ENCODE measurements at places on chromosomes 13 and 19.

DNA sequence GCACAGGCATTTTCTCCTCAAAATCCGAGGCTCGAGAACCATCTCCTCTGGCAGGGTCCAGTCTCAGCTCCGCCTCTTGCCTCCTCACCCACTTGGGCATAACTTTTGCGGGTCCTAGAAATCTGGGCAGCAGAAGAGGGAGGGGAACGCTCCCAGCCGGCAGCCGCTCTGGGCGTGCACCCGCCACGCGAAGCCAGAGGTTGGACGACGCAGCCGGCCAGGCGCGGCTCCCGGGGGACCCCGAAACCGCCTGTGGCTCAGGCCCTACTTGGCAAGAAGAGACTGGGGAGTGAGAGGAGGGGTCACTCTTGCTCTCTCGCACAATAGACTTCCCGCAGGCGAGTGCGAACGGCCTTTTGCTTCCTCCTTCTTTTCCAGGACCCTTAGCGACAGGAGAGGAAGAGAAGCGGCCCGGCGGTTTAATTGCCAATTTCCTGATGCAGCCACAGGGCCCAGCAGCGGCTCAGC is 6.0 kb upstream of the SOX1 start:
- DNase-seq: no peak

DNA sequence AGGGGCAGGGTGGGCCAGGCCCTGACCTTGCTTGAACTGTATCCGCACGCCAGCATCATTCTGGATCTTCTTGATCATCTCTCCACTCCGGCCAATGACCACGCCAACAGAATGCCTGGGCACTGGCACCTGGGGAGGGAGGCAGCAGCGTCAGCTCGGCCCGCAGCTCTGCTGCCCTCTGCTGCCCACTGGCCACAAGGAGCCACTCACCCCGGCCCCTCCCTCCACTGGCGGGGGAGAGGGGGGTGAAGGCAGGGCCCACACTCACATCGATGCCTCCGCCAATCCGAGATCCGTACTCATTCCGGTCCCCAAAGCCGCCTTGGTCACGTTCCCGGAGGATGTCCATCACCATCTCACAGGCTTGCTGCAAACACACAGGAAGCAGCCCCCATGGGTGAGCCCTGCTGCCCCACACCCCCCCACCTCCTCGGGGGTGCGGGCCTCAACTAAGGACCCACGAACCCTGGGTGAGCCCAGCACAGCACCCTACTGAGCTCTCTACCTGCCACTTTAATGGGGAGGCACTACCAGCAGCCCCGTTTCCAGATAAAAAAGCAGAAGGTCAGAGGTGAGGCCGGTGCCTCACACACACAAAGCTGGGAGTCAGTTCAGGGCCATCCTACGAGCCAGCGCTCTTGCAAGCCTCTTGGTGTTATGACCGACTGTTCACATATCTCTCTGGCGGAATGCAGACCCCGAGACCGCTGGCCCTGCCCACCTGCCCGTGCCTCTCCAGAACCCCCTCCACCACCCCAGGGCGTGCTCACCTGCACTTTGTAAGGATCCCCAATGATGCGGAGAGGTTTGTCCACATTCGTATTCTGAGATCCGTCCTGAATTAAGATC is 6.7 kb downstream of the KHSRP start:
- DNase-seq: no peak

GRCh38 chr19:4007836-4008539 is 452 bp downstream of the PIAS4 start:
- no peak for DNase-seq

DNA sequence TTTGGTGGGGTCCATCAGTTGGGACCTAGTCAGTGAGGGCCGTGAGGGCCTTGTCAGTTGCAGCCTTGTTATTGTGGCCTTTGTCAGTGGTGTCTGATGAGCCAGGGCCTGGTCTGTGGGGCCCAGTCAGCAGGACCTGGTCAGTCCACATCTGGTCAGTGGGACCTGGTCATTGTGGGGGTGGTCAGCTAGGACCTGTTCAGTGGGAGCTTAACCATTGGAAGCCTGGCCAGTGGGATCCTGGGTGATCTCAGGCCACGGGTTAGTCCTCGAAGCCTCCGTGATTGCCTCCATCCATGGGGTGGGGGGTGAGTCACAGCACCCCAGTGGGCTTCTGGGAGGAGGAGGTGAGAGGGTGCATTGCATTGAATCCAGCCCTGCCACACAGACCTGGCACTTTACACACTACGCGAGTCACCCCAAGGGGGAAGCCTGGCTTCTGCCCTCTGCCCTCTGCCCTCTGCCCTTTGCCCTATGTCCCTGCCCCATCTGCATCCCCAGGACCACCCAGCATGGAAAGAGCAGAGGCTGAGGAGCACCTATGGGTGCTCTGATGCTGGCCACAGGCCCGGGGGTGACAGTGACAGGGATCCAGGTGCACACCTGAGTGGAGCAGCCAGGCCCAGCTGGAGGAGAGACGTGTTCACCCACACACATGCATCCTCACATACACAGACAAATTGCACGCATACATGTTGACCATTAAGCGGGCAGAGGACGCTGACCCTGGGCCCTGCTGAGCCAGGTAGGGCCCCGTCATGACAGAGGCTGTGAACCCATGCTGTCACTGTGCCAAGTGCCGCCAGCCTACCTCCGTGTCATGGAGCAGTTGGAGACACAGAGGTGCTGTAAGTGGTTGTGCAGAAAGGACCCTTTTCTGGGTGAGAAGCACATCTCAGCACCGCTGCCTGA is 59.8 kb upstream of the TPM4 start:
- DNase-seq: no peak

DNA sequence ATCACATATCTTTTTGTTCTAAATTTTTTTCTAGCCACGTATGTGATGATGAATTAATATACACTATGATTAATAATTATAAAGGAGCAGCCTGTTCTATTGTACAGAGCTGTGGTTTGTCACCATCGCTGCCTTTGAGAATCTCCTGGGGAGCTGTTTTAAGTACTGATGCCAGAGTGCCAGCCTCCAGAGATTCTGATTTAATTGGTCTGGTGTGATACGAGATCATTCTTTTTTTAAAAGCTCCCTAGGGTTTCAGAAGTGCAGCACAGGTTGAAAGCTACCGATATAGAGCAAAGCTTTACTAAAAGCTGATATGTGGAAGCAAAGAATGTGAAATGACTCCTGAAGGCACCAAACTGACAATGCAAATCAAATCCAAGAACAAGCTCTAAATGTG is 314.7 kb downstream of the ITGBL1 start:
- no peak for DNase-seq

- DNase-seq: peak; percentile 11
Observed at GRCh38 chr19:36604656-36605100, 435 bp upstream of the ZNF382 start.

GRCh38 chr13:34942732-34943435 is 814 bp downstream of the NBEA start:
- DNase-seq: no peak

DNA sequence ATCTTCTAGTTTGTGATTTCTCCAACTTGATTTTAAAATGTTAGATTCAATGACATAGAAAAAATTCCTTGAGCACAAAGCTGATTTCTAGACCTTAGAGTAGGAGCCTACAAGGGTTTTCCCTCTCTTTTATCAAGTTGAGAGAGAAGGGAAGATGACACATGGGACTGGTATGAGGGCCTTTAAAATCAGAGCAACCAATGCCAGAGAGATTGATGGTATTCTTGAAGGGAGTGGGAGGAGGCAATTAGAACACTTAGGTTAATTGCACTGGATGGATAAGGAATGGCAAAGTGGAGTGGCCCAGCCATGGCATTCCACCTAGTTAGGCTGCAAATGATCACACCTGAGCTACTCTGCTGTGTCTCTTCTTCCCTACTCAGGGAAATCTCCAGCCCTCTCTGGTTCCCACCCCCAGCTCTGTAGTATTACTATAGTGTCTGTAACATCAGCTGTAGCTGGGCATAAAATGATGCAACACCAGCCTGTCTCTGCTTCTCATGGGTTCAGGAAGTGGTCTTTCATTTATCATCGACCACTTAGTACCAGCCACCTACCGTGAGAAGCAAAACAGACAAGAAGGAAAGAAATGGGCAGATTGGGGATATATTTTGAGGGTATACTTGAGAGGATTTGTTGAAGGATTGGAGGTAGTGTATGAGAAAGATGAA is 333.6 kb downstream of the DLEU7 start:
- DNase-seq: no peak

- no peak for DNase-seq
Observed at GRCh38 chr19:43682824-43683661, 13.1 kb upstream of the PLAUR start.

DNA sequence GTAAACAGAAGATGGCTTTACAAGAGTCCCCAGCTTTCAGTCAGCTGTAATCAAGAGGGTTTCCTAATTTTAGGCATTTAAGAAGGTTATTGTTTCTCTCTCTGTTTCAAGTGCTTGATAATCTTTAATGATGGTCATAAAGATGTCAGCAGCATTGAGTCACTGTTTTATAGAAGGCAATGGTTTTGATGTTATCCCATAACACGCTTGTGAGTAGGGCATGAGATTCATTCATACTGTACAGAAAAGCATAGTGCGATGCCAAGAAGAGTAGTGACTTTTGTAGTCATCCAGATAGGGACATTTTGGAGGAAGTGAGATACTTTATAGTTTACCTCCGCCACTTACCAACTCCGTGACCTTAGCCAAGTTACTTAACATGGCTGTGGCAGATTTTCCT is 364.2 kb upstream of the SLC10A2 start:
- no peak for DNase-seq

GRCh38 chr19:38838208-38838985 is 6.8 kb upstream of the ECH1 start:
- no peak for DNase-seq

GRCh38 chr13:33353210-33353609 is 67.7 kb upstream of the STARD13 start:
- no peak for DNase-seq

- no peak for DNase-seq
Observed at GRCh38 chr13:51240178-51240577, 18.0 kb downstream of the FAM124A start.

DNA sequence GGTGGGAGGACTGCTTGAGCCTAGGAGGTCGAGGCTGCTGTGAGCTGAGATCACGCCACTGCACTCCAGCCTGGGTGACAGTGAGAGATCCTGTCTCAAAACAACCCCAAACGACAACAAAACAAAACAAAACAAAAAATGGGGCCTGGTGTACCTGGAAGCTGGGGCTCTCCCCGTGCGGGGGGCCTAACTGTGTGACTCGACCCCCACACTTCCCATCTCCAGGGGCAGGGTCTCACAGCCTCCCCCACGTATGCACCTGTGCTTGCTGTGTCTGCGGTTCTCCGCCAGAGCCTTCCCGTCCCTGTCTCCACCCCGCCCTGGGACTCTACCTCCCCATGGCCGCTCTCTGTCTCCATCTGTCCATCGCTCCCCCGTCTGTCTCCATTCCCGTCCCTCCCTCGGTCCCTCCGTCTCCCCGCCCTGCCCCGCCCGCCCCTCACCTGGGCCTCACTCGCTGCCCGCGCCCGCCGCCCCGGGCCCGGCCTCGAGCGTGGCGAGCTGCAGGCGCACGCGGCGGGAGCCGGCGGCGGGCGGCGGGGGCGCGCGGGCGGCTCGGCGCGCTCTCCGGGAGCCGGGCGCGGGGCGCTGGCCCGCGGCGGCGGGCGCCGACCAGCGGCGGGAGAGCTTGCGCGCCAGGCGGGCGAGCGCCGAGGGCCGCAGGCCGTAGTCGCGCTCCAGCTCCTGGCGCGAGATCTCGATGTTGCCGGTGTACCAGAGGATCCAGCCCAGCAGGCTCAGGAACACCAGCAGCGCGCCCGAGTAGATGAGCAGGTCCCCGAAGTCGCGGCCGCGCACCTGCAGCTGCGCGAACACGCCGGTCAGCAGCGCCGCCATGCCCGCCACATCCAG is 587 bp downstream of the TMEM238 start:
- no peak for DNase-seq

- no peak for DNase-seq
Observed at GRCh38 chr13:77548095-77548494, 12.6 kb downstream of the SCEL start.

DNA sequence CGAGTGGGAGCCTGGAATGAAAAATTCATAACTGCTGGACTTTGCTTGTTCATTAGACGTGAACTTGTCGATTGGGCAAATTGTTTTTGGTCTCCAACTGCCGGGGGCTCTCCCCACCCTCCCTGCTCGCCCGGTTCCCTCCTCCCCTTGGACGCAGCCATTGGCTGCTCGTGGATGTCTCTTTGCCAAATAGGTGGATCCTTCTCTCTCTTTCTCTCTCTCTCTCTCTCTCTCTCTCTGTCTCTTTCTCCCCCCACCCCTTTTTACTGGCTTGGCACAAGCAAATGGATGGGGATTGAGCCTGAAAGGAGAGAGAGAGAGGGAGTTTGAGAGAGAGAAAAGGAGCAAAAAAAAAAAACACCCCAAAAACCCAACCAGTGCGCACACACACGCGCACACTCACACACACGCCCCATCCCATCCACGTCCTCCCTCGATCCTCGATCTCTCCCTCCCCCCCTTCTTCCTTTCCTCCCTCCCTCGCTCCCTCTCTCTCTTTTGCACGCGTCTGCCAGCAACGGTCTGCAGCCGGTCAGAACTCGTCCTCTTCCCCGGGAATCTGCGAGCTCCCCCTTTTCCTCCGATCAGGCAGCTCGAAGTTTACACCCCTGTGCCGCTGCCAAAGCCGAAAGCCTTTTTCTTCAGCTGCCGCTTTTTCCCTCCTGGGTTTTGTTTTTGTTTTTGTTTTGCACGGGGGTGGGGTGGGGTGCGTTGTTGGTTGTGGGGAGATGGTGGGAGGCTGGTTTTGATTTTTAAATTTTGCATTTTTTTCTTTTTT is 27.8 kb downstream of the NFIX start:
- no peak for DNase-seq

DNA sequence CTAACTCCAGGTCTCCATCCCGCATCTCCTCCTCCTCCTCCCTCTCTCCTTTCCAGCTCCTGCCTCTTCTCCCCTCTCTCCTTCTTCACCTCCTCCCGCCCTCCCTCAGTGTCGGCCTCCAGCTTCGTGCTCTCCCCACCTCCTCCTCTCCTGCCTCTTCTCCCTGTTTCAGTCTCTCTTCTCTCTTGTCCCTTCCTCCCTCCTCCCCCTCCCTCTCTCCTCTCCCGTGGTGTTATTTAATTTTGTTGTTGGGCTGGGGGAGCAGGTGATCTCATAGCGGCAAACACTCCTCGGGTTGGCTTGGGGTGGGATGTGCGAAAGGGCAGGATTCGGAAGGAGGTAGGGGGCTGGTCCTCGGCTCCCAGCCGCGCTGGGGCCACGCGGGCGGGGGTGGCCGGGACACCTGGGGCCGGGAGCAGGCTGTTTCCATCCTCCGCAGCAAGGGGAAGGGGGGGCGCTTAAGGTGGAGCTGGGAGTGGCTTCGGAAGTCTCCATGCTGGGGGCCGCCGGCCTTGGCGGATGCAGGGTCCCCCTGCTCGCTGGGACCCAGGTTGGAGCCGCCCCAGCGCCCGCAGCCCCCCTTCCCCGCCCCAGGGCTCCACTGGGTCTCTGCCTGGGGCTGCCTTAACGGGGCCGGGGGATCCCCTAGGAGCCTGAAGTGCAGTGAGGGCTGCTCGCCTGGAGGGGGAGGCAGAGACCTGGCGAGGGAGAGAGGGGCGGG is at the start of gene CA11:
TSS of gene CA11 (minus strand) at position 187 of the 721 bp plus-strand sequence. CDS start 555 bp downstream, outside the sequence.
- no peak for DNase-seq

DNA sequence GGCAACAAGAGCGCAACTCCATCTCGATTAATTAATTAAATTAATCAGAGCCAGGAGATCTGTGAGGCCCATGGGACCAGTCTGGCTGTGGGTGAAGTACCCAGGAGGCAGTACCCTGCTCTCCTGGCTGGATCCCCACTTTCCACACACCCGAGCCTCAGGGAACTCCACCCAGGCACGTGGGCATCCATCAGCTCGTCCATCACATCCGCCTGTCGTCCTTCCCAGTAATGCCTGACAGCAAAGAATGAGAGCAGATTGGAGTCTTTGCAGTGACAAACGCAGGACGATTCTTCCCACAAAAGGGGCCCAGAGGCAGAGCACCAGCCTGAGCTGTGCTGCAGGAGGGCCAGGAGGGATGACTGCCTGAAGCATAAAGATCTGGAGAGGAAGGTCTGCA is 35.8 kb downstream of the VSTM2B start:
- DNase-seq: no peak

All from thoracic aorta (tissue), 2 donors.